ENCODE measurements at places on chromosomes 3 and 15. TPM values are rescaled to one million over a fixed set of nuclear protein-coding genes. Genes with fewer than 3 reads are reported as not detected.

GRCh38 chr15:80580106-80580505 lies 115.0 kb upstream of the ABHD17C start:
- H3K27ac ChIP-seq, result no peak overlapping the region
- no peaks in the 10 kb centered on the region for H3K36me3 ChIP-seq
- no peak overlapping the region for H3K4me3 ChIP-seq
- DNase-seq, result no peak

- peaks cover 16% of the 10 kb centered on the region for H3K36me3 ChIP-seq
- peaks cover 18% of the 10 kb centered on the region for H3K4me1 ChIP-seq
- no peak overlapping the region for H3K4me3 ChIP-seq
Observed at GRCh38 chr3:12566976-12567375, 10.1 kb downstream of the MKRN2 start.

- no peak for DNase-seq
- H3K27me3 ChIP-seq, result no peaks in the 10 kb centered on the region
- no peak overlapping the region for H3K27ac ChIP-seq
- H3K36me3 ChIP-seq, result no peaks in the 10 kb centered on the region
- H3K4me3 ChIP-seq, result no peak overlapping the region
Observed at GRCh38 chr3:183584914-183585280, 29.4 kb upstream of the KLHL6 start.

GRCh38 chr3:49900491-49901153 lies 3.1 kb downstream of the MST1R start:
- peak; percentile 95 for DNase-seq
- H3K27me3 ChIP-seq, result no peaks in the 10 kb centered on the region
- peaks cover 47% of the 10 kb centered on the region for H3K4me1 ChIP-seq

DNA sequence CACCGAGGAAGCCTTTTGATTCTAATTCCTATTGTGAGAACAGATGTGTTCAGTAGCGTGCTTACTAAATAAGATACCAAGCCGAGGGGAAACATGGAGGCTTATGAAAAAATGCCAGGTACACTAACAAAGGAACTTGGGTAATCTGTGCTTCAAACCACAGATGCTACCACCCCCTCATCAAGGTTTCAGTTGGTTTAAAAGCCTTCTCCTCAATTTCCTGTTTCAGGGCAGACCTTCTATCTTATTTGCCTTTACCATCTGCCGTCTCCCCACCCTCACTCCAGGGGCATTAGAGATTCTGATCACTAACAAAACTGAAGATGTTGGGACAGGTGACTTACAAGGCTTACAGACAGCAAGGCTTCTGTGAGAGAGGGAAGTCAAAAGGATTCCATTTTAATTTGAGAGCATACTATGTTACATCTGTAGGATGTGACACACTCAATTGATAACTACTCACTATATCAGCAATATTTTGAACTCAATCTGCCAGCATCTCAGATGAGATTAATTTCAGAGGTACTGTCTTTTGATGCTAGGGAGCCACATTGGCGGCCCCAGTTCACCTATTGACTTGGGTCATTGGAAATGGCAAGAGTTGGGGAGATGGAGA lies 60.6 kb upstream of the PLCL2 start:
- H3K4me3 ChIP-seq, result no peak overlapping the region
- peaks cover 4% of the 10 kb centered on the region for H3K4me1 ChIP-seq
- H3K27me3 ChIP-seq, result no peaks in the 10 kb centered on the region
- no peak overlapping the region for H3K27ac ChIP-seq

GXYLT2 gene
- 5.6 TPM for total RNA-seq

GRCh38 chr15:94470492-94470891 lies 239.1 kb downstream of the MCTP2 start:
- no peak for DNase-seq
- no peak overlapping the region for H3K4me3 ChIP-seq
- H3K4me1 ChIP-seq, result peaks cover 8% of the 10 kb centered on the region
- no peaks in the 10 kb centered on the region for H3K27me3 ChIP-seq

- no peak overlapping the region for H3K27ac ChIP-seq
- no peak for DNase-seq
- peaks cover 10% of the 10 kb centered on the region for H3K4me1 ChIP-seq
- H3K27me3 ChIP-seq, result no peaks in the 10 kb centered on the region
Observed at GRCh38 chr3:140092848-140093536, 158.0 kb downstream of the CLSTN2 start.

GRCh38 chr3:47227678-47228077 lies 54.9 kb downstream of the KIF9 start:
- H3K4me3 ChIP-seq, result no peak overlapping the region
- no peaks in the 10 kb centered on the region for H3K27me3 ChIP-seq
- H3K36me3 ChIP-seq, result no peaks in the 10 kb centered on the region
- DNase-seq, result no peak
- H3K27ac ChIP-seq, result no peak overlapping the region

KBTBD13 gene
- not detected for total RNA-seq

DNA sequence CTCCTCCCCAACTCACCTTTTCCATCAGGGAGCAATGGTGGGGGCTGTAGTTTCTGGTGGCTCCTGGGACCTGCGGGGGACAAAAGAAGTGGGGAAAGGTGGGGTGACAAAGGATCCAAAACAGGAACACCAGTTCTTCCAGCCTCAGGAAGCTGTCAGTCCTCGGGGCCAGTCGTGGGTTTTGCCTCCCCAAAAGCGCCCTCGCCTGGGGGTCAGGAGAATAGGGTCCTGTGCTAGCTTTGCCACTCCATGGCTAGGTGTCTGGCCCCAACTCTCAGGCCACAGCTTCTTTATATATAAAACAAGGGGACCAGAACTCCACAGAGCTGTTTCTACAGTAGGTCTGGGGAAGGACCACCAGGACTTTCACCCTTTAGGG lies 4.0 kb downstream of the CCDC9B start:
- no peaks in the 10 kb centered on the region for H3K27me3 ChIP-seq
- H3K27ac ChIP-seq, result peak overlapping the region; percentile 92
- peaks cover 80% of the 10 kb centered on the region for H3K4me1 ChIP-seq
- H3K36me3 ChIP-seq, result no peaks in the 10 kb centered on the region

DNA sequence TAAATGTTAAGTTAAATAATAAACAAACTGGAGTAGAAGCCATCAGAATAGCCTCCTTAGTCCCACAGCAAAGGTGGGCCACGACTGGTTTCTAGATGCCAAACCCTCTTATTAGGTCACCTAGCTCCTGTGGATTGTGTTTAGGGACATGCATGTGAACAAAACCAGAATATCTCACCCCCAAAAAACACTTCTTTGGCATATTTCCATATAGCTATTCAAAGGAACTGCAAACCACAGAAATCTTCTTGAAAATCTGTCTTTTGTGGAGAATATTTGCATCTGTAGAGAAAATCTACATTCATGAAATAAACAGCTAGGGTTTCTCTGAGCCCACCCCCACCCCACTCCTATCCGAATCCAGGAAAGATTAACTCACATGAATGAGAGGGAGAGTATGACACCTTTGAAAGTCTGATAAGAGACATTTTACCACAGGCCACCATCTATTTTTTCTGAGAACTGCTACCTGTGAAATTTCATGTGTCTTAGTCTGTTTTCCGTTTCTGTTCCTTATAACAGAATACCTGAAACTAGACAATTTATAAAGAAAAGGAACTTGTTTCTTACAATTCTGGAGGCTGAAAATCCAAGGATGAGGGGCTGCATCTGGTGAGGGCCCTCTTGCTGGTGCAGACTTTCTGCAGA lies 159.4 kb downstream of the NEK10 start:
- no peak overlapping the region for H3K4me3 ChIP-seq
- no peaks in the 10 kb centered on the region for H3K4me1 ChIP-seq
- no peak overlapping the region for H3K27ac ChIP-seq
- H3K36me3 ChIP-seq, result no peaks in the 10 kb centered on the region

- no peaks in the 10 kb centered on the region for H3K27me3 ChIP-seq
- no peak overlapping the region for H3K27ac ChIP-seq
- no peaks in the 10 kb centered on the region for H3K36me3 ChIP-seq
- no peak overlapping the region for H3K4me3 ChIP-seq
- no peaks in the 10 kb centered on the region for H3K4me1 ChIP-seq
Observed at GRCh38 chr3:183481582-183481981, 53.2 kb upstream of the MCF2L2 start.

DNA sequence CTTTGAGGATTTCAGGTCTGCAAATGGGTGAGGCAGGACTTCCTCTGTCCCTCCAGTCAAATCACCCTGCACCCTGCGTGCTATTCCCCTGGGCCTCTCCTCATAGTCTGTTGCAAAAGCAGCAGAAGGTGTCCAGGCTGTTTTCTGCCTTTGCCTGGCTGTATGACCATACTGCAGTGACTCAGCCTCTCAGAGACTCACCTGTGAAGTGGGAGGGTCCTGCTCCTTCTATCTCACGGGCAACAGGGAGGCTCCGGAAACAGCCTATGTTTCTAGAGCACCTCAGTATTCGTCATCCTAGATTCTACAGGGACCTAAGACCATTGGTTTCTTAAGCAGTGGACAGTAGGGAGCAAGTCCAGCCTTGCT lies 216.4 kb downstream of the TLE3 start:
- H3K36me3 ChIP-seq, result no peaks in the 10 kb centered on the region
- H3K27ac ChIP-seq, result no peak overlapping the region
- H3K4me1 ChIP-seq, result no peaks in the 10 kb centered on the region
- H3K4me3 ChIP-seq, result no peak overlapping the region
- DNase-seq, result no peak
- no peaks in the 10 kb centered on the region for H3K27me3 ChIP-seq

CCDC9B gene
- total RNA-seq, result 17.1 TPM

GRCh38 chr15:100710744-100711515 lies 108.5 kb downstream of the ASB7 start:
- H3K36me3 ChIP-seq, result no peaks in the 10 kb centered on the region
- H3K27me3 ChIP-seq, result no peaks in the 10 kb centered on the region
- H3K27ac ChIP-seq, result no peak overlapping the region
- no peak overlapping the region for H3K4me3 ChIP-seq
- H3K4me1 ChIP-seq, result peaks cover 40% of the 10 kb centered on the region

DNA sequence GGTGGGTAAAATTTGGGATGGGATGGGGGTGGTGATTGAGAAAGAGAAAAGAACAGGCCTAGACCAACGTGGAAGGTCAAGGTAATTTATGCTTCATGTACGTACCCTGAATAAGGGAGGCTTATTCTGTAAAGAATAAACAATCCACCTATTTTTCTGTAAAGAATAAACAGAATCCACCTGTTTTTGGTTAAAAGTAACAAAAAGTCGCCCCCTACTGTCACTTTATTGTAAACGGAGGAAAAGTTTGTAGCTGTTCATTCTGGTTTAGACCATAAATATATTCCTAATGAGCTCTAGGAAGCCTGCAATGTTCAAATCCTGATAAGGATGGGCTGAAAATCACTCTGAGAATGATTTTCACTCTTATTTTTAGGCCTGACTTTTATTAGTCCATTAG lies 23.5 kb upstream of the SQOR start:
- H3K4me1 ChIP-seq, result no peaks in the 10 kb centered on the region
- no peak overlapping the region for H3K27ac ChIP-seq
- DNase-seq, result no peak
- H3K4me3 ChIP-seq, result no peak overlapping the region

DNA sequence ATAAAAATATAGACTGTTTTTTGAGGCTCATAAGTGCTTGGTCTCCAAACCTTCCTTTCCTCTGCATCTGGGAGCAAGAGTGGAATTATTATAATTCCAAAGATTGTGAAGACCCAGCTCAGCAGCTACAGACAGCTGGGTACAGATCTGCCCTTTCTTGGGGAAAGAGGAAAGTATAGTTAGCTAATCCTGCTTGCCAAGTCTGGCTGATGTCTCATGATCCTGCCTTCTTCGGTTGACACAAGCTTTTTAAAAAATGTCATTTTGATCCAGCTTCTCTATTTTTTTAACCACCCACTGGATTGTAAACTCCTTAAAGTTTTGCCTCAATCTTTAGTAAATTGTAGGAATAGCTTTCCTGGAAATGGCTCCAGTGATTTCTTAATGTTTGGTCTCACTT lies 181.1 kb downstream of the LRTM1 start:
- no peaks in the 10 kb centered on the region for H3K27me3 ChIP-seq
- DNase-seq, result no peak
- H3K27ac ChIP-seq, result no peak overlapping the region
- H3K4me1 ChIP-seq, result no peaks in the 10 kb centered on the region
- no peaks in the 10 kb centered on the region for H3K36me3 ChIP-seq

DNA sequence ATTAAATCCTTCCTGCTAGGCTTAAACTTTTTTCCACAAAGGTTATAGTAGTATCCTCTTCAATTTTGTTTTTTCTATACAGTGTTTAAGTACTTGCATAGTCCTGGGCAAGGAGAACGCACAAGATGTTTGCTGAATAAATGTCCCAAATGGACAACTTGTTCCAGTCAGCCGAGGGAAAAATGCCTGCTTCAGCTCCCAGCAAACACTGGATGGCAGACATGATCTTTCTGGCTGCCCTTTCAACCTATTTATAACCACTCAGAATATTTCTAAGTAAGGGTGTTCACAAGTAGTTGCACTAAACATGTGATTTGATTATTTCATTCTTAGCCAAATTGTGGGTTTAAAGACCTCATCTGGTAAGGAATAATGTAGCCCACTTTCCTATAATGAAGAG lies 29.8 kb downstream of the GNB4 start:
- no peaks in the 10 kb centered on the region for H3K27me3 ChIP-seq
- H3K27ac ChIP-seq, result no peak overlapping the region
- no peaks in the 10 kb centered on the region for H3K4me1 ChIP-seq
- H3K4me3 ChIP-seq, result no peak overlapping the region

- H3K4me3 ChIP-seq, result no peak overlapping the region
- H3K27ac ChIP-seq, result no peak overlapping the region
- DNase-seq, result no peak
- no peaks in the 10 kb centered on the region for H3K36me3 ChIP-seq
Observed at GRCh38 chr3:192715126-192715525, 12.2 kb downstream of the FGF12 start.

C2CD4B gene
- 142 TPM for total RNA-seq

DNA sequence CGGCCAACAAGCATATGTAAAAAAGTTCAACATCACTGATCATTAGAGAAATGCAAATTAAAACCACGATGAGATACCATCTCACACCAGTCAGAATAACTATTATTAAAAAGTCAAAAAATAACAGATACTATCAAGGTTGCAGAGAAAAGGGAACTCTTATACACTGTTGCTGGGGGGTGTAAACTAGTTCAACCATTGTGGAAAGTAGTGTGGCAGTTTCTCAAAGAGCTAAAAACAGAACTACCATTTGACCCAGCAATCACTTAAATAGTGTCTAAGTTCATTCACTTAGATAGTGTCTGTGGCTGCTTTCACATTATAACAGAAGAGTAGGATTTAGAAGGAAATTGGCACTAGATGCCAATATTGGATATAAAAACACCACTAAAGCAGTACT lies 49.7 kb downstream of the CGGBP1 start:
- no peaks in the 10 kb centered on the region for H3K4me1 ChIP-seq
- DNase-seq, result no peak
- no peaks in the 10 kb centered on the region for H3K36me3 ChIP-seq
- no peak overlapping the region for H3K4me3 ChIP-seq

GRCh38 chr3:135000465-135000864 lies 205.4 kb downstream of the EPHB1 start:
- no peak for DNase-seq
- H3K36me3 ChIP-seq, result no peaks in the 10 kb centered on the region
- no peaks in the 10 kb centered on the region for H3K4me1 ChIP-seq
- H3K27ac ChIP-seq, result no peak overlapping the region

- H3K27ac ChIP-seq, result no peak overlapping the region
- no peaks in the 10 kb centered on the region for H3K27me3 ChIP-seq
- DNase-seq, result peak; percentile 21
- H3K4me1 ChIP-seq, result no peaks in the 10 kb centered on the region
Observed at GRCh38 chr15:59223736-59224135, 17.1 kb downstream of the LDHAL6B start.

TTLL13 gene
- not detected for total RNA-seq
